Stimulated activated CD4-positive, alpha-beta T cell treated with anti-CD3 and anti-CD28 coated beads, Interleukin-12 subunit alpha, Interleukin-12 subunit beta, amount 100 ng/mL, for 24 hours (primary cell): ENCODE measurements at places on chromosomes 4 and X.

DNA sequence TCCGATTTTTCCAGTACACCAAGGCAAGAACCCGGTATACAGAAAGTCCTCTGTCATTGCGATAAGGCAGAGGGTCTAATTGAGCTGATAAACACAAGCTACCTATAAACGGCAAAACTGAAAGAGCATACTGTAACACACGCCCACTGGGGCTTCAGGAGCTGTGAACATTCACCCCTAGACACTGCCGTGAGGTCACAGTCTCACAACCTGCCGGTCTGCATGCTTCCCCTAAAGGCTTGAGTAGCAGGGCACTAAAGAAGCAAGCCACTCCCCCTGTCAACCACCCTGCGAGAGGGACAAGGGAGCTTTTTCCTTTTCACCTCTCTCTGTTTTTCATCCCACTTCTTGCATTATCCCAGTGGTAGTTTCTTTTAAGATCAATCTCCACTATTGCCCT is 22.4 kb upstream of the F9 start:
- no peak for DNase-seq

DNA sequence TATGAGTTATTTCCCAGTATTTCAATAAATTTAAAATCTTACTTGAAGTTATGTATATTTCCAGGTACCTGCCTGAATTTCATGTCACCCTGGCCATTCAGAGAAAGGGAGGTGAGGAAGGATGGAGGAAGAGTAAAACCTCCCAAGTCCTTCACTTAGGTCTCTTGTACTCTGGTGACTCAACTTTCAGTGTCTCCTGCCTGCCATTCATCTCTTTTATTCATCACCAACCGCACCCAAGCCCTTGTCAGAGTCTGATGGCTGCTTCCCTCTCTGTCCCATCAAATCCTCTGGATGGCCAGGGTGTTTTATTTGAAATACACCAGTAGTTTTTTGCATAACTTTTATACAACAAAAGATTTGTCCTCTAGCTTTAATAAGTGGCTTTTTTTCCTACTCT is 17.8 kb downstream of the TMPRSS11E start:
- no peak for DNase-seq

DNA sequence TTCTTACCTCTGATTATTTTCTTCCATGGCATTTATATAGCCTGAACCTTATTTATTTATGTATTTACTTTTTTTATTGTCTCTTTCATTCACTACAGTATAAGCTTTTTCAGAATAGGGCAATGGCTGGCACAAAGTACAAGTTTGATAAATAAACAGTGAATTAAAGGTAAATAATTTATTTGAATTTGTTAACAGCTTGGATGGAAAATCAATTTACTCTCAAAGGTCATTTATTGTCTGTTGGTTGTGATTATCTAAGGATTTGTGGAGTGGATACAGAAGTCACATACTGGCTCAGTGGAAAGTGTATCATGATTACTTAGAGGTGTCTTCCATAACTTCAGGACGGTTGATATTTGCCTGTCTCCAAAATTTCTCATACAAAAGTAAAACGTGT is 2472.9 kb downstream of the PCDH7 start:
- DNase-seq = no peak

DNA sequence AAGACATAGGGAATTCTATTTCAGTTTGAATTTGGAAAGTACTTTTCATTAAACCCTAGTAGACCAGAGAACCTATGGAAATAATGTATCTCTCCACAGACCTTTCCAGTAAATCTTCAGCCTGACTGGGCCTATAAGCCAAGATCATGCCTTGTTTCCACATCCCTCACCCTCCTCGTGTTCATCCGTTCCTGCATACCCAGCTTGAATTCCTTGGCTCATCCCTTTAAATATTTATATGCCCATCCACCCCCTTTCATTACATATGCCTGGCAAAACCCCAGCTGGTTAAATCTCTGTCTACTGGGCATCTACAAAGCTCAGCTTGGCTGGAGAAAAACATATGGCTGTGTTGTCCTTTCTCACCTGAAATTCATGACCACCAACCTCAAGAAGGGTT is 32.4 kb downstream of the SLC2A9 start:
- no peak for DNase-seq

DNA sequence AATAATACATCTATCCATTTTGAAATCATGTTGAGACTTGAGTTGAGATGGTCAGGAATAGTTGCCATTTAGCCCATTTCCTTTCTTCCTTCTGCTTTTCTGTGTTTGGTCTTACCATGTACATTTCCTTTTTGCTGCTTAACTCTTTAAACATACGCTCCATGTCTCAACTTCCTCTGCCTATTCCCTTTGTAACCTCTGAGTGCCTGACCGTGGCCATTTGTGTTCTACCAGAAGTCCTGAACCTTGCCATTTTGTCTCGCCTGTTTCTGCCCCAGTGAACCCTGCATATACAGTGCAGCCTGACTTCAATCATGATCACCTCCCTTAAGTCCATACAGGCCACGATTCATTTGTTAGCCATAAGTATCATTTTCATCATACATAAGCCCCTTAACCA is 169.0 kb downstream of the RAPGEF2 start:
- DNase-seq = no peak

DNA sequence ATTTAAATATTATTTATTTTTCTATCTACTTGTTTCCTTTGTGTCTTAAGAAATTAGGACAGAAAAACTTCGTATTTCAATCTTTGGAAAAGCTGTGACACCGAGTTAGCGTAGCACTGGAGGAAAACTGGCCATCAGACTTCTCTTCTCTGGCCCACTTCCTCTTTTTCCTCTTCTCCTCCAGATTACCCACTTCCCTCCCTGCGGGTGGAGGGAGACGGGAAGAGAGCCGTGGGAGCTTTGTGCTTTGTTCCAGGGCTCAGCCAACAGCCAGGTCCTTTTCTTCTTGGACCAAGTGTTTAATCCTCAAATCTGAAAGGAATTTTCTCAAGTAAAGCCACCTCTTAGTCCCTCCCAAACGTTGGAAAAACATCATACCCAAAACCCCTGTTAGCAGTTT is 29.7 kb downstream of the OFD1 start:
- DNase-seq = no peak

GRCh38 chr4:6902318-6903042 is 7.1 kb upstream of the TBC1D14 start:
- DNase-seq = no peak

GRCh38 chr4:95161781-95162469 is 386.8 kb downstream of the UNC5C start:
- no peak for DNase-seq

DNA sequence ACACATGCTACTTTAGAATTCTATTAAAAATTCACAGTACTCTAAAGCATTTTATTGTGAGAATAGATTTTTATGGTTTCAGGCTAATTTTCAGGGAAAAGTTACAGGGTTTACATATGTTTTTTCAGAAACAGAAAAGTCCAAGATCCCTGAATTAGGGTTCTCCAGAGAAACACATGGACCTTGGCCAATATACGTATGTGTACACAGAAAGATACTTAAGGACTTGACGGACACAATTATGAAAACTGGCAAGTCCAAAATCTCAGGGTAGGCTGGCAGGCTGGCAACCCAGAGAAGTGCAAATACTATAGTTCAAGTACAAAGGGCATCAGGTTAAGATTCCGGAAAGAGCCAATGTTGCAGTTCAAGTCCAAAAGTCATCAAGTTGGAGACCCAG is 1897.8 kb upstream of the PCDH10 start:
- no peak for DNase-seq

DNA sequence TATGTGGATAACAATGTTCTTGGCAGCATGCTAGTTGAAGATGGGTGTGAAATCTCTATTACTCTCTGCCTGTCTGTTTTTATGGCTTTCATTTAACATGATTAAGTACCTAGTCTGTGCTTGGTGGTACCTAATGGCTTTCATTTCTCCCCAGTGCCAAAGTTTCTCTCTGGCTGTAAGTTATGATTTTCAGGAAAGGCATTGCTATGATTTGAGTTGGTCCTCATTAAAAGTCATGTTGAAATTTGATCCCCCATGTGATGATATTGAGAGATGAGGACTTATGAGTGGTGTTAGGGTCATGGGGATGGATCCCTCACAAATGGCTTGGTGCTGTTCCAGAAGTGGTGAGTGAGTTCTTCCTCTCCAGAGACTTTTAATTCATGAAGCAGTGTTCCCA is 162.4 kb upstream of the IL15 start:
- no peak for DNase-seq

GRCh38 chrX:136659174-136659573 is 11.2 kb downstream of the CD40LG start:
- no peak for DNase-seq

- no peak for DNase-seq
Measured at GRCh38 chrX:129115104-129115503, 408.2 kb downstream of the SMARCA1 start.

DNA sequence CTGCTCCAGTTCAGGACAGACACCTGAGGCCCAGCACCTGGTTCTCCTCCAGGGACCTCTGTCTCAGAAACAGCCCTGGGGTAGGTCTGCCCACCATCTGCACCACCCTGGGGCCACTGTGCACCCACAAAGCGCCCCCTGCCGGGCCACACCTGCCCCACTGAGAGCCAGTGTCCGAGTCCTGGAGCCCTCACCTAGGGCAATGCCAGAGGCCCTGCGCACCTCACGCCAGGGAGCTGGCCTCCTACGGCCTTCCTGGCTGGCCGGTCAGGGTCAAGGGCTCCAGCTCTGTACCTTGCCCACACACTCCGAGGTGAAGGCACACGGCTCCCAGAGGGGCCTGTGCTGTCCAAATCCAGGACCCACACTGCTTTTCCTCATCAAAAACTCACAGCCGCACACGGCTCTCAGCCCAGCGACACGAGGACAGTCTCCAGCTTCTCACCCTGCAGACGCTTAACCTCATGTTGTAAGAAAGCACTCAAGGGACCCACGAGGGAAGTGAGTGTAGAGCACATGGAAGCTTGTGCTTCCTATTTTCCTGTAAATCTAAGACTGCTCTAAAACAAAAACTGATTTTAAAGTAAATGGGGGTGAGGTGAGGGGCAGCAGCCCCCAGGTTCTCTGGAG is 5.4 kb downstream of the CTBP1 start:
- no peak for DNase-seq

DNA sequence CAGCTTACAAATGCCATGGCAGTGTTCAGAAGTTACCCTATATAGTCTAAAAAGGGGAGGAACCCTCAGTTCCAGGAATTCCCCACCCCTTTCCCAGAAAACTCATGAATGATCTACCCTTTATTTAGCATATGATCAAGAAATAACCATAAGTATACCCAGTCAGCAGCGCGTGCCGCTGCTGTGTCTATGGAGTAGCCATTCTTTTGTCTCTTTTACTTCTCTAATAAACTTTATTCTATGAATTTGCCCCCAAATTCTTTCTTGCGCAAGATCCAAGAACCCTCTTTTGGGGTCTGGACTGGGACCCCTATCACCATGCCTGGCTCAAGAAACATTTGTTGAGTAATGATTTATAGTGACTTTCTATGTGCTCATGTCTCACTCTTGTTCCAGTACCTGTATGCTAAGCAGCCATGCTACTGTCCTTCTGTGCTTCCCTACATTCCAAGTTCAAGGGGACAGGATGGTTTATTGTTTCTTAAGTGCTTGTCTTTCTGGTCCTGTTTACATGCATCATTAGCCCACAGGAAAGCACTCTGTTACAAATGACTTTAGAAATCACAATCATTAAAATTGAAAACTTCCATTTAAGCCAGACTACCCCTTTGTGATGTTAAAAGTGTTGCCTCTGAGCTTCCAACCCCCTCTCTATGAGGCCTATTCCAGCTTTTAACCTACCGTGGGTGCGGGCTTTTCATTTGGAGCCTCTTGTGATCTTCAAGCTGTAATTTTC is 63.4 kb upstream of the S100G start:
- DNase-seq = no peak

- DNase-seq = no peak
Measured at GRCh38 chrX:109931677-109932076, 71.2 kb upstream of the TMEM164 start.
